Left ventricle myocardium inferior (tissue), 1 donor: ENCODE measurements at places on chromosomes 5 and 9. TPM values are rescaled to one million over a fixed set of nuclear protein-coding genes. Genes with fewer than 3 reads are reported as not detected.

- H3K4me1 ChIP-seq: peaks cover 58% of the 10 kb centered on the region
- H3K4me3 ChIP-seq: no peak overlapping the region
- H3K36me3 ChIP-seq: peaks cover 29% of the 10 kb centered on the region
- DNase-seq: no peak
- H3K27ac ChIP-seq: peak overlapping the region; percentile 59
Observed at GRCh38 chr5:173094012-173094661, 38.0 kb downstream of the CREBRF start.

GRCh38 chr5:31007672-31008071 is 185.8 kb upstream of the CDH6 start:
- no peak for DNase-seq
- H3K4me3 ChIP-seq: no peak overlapping the region
- H3K4me1 ChIP-seq: no peaks in the 10 kb centered on the region
- no peaks in the 10 kb centered on the region for H3K27me3 ChIP-seq

GRCh38 chr5:171629628-171630349 is 155.8 kb upstream of the SMIM23 start:
- no peaks in the 10 kb centered on the region for H3K36me3 ChIP-seq
- peak; percentile 63 for DNase-seq
- peak overlapping the region; percentile 36 for H3K4me3 ChIP-seq
- H3K27ac ChIP-seq: no peak overlapping the region
- peaks cover 17% of the 10 kb centered on the region for H3K4me1 ChIP-seq

- H3K27me3 ChIP-seq: no peaks in the 10 kb centered on the region
- H3K4me1 ChIP-seq: no peaks in the 10 kb centered on the region
- DNase-seq: no peak
Observed at GRCh38 chr9:129910628-129911567, 75.6 kb downstream of the USP20 start.

Gene TRPM6
- 0.30 TPM for total RNA-seq

Gene NUDCD2
- 13.0 TPM for total RNA-seq

Gene LRRC14B
- total RNA-seq: 93.4 TPM
